Tongue (tissue), 3 donors: ENCODE measurements at places on chromosomes 5 and 9. TPM values are rescaled to one million over a fixed set of nuclear protein-coding genes. Genes with fewer than 3 reads are reported as not detected.

ENTREP1 gene
- total RNA-seq, result 16.3 TPM

IRX1 gene
- 1.6 TPM for total RNA-seq

SHISAL2B gene
- total RNA-seq, result not detected

CDC14B gene
- total RNA-seq, result 31.3 TPM

ZNF883 gene
- 3.8 TPM for total RNA-seq

ENTPD2 gene
- 7.3 TPM for total RNA-seq

RNF224 gene
- total RNA-seq, result not detected

RC3H2 gene
- total RNA-seq, result 55.4 TPM

SNX24 gene
- 19.3 TPM for total RNA-seq

TXN gene
- 51.0 TPM for total RNA-seq

C9orf72 gene
- total RNA-seq, result 27.6 TPM

FLT4 gene
- total RNA-seq, result 21.8 TPM

PDE6A gene
- 0.31 TPM for total RNA-seq

RAPGEF1 gene
- 58.1 TPM for total RNA-seq

PIP5K1B gene
- total RNA-seq, result 4.5 TPM

MSH3 gene
- 22.2 TPM for total RNA-seq

MTAP gene
- total RNA-seq, result 38.0 TPM

PGM5 gene
- total RNA-seq, result 94.5 TPM

PROB1 gene
- 30.6 TPM for total RNA-seq

HAND1 gene
- not detected for total RNA-seq

ARL15 gene
- total RNA-seq, result 56.6 TPM

GLRA1 gene
- total RNA-seq, result not detected

PCDHA11 gene
- total RNA-seq, result 0.51 TPM

SPAG8 gene
- total RNA-seq, result 3.7 TPM

GRXCR2 gene
- total RNA-seq, result not detected

IL5 gene
- total RNA-seq, result not detected

CDHR2 gene
- not detected for total RNA-seq

LCN15 gene
- not detected for total RNA-seq

PHF24 gene
- 0.31 TPM for total RNA-seq

PCDHGB5 gene
- 11.3 TPM for total RNA-seq

KLF9 gene
- 48.3 TPM for total RNA-seq

KIF12 gene
- total RNA-seq, result 0.31 TPM

FOXD1 gene
- 5.1 TPM for total RNA-seq

NINJ1 gene
- 17.7 TPM for total RNA-seq

ASPN gene
- 419 TPM for total RNA-seq

C9orf50 gene
- not detected for total RNA-seq

SPINK4 gene
- not detected for total RNA-seq

PLPP7 gene
- 81.3 TPM for total RNA-seq

NKD2 gene
- total RNA-seq, result 7.3 TPM

SPINK1 gene
- not detected for total RNA-seq

CD72 gene
- 1.7 TPM for total RNA-seq

ARHGEF37 gene
- 5.5 TPM for total RNA-seq

SLC6A7 gene
- total RNA-seq, result not detected

PCDHGA3 gene
- 3.9 TPM for total RNA-seq

NXNL2 gene
- 0.72 TPM for total RNA-seq

SLC36A3 gene
- total RNA-seq, result not detected

SEMA4D gene
- 35.8 TPM for total RNA-seq

MLANA gene
- not detected for total RNA-seq

PCDHAC2 gene
- 4.6 TPM for total RNA-seq
